ENCODE measurements at places on chromosomes 6 and 20.
A peak's percentile ranks its signal among the peaks of the same experiment; 100 is the strongest.

- DNase-seq = no peak
Measured at GRCh38 chr6:6460416-6460815, 128.1 kb upstream of the LY86 start.

DNA sequence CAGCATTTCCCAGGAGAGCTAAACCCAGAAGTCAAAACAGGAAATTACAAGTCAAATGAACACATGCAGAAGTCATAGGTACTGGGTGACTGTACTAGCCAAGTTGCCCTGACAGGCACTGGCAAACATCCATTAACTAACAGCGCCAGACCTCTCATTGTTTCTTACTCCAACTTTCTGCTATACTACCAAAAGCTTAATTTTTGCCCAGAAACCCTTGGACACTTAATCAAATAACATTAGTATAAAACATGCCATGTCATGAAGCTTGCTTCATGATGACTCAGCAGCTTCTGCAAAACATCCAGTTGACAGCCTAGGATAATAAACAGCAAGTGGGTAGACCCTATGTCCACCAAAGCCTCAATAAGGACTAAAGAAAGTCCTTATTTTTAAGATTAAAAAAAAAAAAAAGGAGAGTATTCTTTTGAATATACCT lies 3.5 kb downstream of the NUP153 start:
- peak; percentile 83 for DNase-seq

- DNase-seq = no peak
Measured at GRCh38 chr6:19160081-19160730, 677.0 kb upstream of the ID4 start.

DNA sequence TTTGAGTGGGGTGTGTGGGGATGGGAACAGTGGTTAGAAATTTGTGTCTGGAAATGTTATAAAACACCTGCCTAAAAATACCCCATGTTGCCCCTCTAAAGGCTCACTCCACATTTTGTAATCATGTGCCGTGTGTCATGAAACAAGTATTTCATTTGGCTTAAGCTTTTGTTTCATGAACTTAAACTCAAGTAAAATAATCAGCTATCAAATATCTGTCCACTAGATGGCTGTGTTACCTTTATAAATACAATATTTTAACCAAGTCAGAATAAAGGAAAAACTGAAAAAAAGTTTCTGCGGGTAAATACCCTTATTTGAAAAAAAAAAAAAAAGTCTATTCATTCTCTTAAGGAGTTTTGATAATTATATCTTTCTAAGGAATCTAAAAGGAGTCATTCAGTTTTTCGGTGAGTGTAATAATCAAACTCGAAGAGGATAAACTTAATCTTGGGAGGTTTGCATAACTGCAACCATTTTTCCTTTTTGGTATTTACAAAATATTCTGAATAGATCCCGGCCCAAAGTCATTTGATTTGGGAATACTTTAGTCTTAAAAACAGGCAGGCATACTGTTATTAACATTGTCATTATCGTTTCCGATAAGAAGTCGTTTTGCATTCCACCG lies 29.9 kb upstream of the MTRF1L start:
- DNase-seq = peak; percentile 29

- no peak for DNase-seq
Measured at GRCh38 chr20:37270576-37271420, 9.2 kb upstream of the GHRH start.

GRCh38 chr6:152979116-152979515 lies 3.7 kb downstream of the FBXO5 start:
- DNase-seq = no peak
